ENCODE measurements at places on chromosomes 7 and 10.

DNA sequence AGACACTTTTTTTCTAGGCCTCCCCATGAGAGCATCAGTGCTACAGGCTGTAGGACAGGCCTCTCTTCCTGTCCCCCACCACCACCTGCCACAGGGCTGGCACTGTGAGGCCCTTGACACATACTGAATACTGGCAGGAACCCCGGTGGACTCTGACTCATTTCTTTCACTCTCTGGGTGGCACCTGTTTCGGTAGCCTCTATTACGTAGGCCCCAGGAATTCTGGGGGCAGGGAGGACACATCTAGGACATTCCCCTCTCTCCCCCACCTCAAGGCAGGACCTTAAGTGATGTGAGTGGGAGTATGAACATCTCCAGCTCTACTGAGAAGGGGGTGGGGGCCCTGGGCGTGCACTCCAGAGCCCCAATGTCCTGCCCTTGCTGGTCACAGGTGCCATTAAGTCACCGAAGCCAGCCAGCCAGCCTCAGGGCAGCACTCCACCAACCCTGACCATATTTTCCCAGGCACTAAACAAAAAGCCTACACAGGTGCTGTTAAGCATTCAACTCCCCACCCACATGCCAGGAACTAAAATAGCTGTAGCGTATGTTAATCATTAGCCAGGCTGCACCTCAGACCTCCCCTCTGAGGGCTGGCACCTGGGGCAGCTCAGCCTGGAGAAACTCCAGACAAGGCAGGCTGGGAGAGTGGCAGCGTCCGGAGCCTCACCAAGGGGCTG, 8.9 kb downstream of the ANXA11 start:
- no peak for DNase-seq

GRCh38 chr7:121079425-121080169, 91.1 kb downstream of the CPED1 start:
- DNase-seq: no peak

- DNase-seq: no peak
These were observed 46.1 kb upstream of the SMNDC1 start for GRCh38 chr10:110350812-110351211.

- no peak for DNase-seq
These were observed 287.8 kb upstream of the SHH start for GRCh38 chr7:156100086-156100485.

- no peak for DNase-seq
These were observed 66.0 kb downstream of the ENO4 start for GRCh38 chr10:116915340-116915739.

- no peak for DNase-seq
These were observed 10.0 kb upstream of the KMT2E start for GRCh38 chr7:105003872-105004510.

DNA sequence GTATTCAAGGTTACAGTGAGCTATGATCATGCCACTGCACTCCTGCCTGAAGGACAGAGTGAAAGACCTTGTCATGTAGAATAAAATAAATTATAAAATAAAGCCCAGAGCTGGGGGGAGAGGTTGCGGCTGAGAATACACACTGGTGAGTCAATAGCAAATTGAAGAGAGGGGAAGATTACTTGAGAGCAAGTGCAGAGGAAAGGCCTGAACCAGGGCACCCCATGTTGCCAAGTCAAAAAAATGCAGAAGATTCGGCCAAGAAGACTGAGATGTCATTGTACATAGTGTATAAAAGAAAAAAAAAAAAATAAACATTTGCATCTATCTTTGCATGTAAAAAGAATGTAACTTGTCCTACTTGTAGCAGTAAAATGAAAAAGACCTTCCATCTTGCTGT, 32.5 kb downstream of the RHEB start:
- no peak for DNase-seq

DNA sequence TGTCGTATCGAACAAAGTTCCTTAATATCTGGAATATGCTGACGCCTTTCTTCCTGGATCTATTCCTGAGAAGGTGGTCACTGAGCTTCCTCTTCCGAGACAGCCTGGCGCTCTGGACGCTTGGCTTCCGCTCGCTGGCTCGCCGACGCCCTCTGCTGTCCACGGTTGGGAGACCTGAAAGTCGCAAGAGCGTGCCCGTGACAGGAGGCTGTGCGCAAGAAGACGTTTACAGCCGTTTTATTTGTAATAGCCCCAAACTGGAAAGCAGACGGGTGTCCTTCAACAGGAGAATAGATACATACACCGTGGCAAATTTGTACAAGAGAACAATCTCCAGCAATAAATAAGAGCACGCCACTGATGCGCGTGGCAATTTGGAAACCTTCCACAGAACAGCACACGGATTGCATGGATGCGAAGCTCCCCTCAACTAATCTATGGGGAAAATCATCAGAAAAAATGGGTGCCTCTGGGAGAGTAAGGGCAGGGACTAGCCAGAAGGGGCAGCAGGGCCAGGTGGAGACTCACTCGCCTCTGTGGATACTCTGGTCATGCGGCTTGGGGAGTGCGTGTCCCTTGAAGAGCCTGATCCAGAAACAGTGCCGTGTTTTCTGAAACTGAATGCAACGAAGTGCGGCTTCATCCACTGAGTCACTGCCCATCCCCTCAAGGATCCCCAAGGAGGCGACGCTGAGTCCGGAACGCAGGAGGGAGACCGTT, 41.5 kb upstream of the BNIP3 start:
- peak; percentile 85 for DNase-seq

- DNase-seq: no peak
These were observed 83.2 kb upstream of the LEP start for GRCh38 chr7:128157906-128158305.

GRCh38 chr7:133957845-133958244, 169.3 kb upstream of the LRGUK start:
- no peak for DNase-seq

DNA sequence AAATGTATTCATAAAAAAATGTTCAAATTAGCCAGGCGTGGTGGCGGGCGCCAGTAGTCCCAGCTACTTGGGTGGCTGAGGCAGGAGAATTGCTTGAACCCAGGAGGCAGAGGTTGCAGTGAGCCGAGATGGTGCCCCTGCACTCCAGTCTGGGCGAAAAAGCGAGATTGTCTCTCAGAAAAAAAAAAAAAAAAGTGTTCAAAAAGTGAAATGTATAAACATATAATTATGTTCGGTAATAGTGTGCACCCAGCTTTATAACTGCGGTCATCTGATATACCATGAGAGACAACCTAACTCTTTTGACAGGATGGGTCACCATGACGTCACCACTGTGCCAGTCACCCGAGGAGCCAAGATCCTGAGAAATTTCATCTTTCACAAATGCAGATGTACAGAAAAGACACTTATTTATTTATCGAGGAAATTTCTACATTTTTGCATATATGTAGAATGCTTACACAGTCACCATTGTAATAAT, 594 bp upstream of the RP9 start:
- peak; percentile 33 for DNase-seq

GRCh38 chr10:2392145-2392812, 655.0 kb upstream of the ADARB2 start:
- DNase-seq: no peak

- no peak for DNase-seq
These were observed 24.9 kb downstream of the NRBF2 start for GRCh38 chr10:63157845-63158624.

DNA sequence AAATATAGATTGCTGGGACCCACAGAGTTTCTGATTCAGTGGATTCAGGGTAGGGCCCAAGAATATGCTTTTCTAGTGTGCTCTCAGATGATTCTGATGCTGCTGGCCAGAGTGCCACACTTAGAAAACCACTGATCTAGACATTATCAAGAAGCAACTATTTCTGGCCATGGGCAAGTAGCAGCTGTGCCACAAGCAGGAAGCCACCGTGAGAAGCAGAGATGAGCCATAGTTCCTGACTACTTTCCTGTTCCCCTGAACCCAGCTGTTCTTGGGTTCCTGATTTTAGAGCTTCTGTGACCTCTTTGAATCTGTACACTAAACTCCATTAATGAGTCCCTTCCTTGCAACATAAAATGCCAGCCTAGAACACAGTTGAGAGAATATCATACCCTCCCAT, 38.1 kb upstream of the PIK3AP1 start:
- no peak for DNase-seq

DNA sequence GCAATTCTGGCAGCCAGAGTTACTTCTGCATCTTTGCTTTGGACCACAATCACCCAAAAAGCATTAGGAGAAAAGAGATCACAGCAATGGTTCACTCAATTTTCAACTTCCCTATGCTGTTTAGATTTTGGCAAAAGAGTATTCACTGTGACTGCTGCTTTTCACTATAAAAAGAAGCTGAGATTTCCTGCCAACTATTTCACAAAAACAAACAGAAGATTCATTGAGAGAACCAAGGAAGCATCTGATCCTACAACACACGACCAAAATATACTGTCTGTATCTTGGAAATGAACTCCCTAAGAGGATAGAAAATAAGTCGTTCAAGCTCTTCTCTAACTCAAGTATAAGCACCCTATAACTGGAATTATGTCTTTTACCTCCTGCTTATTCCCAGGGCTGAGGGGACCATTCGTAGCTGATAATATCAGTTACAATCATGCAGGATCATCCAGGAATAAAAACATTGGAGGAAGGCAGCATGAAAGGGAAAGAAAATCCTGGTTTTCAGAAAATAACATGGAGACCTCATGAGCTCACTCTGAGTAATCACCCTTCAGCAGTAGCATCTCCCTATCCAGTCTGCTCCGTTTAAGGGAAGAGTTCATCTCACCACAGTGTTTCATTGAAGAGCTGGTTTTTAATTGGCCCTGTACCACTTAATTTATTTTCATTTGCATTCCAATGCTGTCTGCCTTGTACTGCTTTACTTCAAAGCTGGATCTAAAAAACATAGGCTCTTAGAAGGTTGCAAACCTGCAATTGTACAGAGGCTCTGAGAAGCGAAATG, 256.2 kb downstream of the PAXIP1 start:
- no peak for DNase-seq

GRCh38 chr10:5800782-5801181, 12.5 kb downstream of the GDI2 start:
- no peak for DNase-seq

DNA sequence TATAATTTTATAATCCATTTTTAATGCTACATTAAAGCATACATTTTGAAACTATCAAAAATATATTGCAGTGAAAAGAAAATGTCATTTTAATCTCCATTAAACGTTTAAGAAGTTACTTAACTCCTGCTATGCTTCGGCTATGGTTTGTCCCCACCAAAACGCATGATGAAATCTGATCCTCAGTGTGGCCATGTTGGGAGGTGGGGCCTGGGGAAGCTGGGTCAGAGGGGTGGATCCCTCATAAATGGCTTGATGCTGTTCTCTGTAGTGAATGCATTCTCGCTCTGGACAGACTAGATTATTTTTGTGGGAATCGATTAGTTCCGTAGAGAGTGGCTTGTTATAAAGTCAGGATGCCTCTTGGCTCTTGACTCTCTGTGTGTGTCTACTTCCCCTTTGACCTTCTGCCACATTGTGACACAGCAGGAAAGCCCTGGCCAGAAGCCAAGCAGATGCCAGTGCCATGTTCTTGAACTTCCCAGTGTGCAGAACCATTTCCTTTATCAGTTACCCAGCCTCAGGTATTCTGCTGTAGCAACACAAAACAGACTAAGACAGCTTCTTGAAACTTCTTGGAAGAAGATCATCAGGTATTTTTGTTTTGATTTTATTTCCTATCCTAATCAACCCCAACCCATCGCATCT, 77.8 kb downstream of the TCERG1L start:
- no peak for DNase-seq

DNA sequence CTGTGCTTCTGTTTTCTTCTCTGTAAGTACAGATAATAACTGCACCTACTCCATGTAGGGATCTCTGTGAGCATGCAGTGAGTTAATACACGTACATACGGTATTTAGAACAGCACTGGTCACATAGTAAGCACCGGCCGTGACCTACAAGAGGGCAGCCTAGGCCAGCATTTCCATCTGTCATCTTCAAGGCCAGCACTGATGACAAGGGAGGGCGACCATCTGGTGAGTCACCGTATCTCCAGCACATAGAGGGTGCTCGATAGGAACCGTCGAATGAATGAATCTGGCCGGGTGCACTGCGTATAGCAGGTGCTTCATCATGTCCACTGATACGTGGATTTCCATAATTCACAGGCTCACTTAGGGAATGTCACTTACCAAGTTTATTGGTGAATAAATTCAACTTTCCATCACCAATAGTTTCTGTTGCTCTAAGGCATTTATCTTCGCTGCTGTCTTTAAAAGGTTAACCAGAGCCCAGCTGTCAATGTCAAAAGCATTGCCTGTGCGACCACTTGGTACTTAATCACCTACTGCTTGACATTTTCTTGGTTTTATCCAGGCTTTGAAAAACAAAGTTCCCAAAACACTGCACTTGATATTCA, 8.3 kb downstream of the NOD1 start:
- DNase-seq: peak; percentile 38

DNA sequence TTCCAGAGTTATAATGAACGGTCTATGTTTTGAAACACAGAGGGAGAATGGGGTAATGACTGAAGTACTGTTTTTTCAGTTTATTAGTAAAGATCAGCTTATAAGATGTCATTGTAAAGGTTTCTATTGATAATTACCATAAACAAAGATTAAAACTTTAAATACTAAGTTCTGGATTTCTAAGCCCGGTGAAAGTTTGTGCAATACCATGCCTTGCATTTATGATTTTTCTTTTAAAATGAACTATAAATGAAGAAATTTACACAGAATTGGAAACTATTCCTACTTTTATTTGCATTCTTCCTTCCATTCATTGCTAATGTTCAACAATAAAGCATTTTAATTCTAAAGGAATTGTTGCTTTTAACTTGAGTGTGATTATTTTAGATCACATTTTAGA, 4.9 kb downstream of the MEOX2 start:
- DNase-seq: no peak

GRCh38 chr10:78623578-78624215, 445.1 kb upstream of the ZMIZ1 start:
- DNase-seq: no peak

DNA sequence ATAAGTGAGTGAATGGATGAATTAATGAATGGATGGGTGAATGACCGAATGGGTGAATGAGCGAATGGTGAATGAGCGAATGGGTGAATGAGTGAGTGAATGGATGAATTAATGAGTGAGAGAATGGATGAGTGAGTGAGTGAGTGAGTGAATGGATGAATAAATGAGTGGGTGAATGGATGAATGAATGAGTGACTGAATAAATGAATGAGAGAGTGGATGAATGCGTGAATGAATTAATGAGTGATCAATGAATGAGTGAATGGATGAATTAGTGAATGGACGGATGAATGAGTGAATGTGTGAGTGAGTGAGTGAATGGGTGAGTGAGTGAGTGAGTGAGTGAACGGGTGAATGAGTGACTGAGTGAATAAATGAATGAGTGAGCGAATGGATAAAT, 49.5 kb upstream of the HMX3 start:
- DNase-seq: no peak
